Retinal pigment epithelial cell (primary cell): ENCODE measurements at places on chromosomes 6 and 20.

DNA sequence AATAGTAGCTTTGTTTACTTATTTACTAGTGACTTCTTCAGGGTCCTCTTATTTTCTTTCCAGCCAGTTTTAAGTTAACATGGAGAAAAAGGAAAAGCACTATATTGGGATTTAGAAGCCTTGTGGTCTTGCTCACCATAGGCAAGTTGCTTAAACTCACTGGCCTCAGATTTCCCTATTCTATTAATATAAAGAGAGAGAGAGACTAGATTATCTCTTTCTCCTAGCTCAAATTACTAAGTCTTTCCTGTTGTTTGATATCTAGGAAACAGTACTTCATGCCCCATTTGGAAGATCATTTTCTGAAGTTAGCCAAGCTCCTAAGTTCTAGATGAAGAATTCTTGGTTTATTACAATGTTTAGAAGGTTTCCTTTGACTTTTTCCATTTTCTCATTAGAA, 32.5 kb downstream of the CTNNBL1 start:
- no peak for DNase-seq

DNA sequence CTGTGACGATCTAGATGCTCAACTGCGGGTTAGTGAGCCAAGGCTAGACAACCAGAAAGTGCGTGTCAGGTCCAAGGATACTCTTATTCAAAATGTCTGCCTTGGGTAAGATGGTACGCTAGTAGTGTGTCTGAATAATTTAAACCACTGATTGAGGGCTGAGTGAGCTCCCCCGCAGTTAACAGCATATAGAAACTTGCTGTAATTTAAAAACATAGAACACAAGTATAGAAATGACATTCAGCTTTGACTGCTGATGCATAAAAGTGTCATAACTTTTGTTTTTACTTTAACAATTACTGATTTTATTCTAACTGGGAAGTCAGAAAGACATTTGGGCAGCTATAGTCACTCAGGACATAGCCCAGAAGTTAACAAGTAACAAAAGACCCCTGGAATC, 45.6 kb upstream of the SLC22A1 start:
- no peak for DNase-seq

GRCh38 chr6:32081168-32081990, 27.8 kb downstream of the TNXB start:
- DNase-seq = no peak

GRCh38 chr6:54014440-54014839, 96.8 kb upstream of the MLIP start:
- DNase-seq = no peak

- DNase-seq = no peak
Measured at GRCh38 chr6:23747239-23747638, 378.8 kb upstream of the NRSN1 start.

DNA sequence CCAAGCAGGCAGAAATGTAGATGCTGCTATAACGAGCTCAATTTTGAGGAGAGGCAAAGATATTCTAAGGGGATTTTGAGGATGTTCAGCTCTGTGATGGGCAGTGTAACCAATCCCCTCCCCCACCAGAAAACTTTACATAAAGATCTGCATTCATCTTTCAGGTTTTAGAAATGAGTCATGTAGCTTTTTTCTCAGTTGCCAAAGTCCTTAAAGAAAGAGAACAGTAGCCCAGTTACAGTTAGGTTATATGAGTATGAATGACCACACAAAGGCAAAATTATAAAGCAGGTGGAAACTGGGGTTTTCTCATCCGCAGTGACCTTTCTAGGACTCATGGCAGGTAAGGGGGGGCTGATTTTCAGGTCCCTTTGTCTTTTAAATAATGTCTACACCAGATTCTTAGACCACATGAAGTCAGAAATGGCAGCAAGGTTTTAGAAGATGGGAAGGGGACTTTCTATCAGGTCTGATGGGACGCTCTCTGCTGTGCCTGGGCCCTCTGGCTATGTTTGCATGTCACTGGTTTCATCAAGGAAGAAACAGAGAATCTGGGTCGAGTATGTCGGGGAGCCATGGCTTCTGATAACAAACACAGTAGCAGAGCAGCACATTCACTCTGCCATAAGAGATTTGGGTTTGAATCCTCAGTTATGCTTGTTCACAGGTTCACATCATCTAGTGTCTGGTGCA, 94.7 kb downstream of the CLIC5 start:
- no peak for DNase-seq

DNA sequence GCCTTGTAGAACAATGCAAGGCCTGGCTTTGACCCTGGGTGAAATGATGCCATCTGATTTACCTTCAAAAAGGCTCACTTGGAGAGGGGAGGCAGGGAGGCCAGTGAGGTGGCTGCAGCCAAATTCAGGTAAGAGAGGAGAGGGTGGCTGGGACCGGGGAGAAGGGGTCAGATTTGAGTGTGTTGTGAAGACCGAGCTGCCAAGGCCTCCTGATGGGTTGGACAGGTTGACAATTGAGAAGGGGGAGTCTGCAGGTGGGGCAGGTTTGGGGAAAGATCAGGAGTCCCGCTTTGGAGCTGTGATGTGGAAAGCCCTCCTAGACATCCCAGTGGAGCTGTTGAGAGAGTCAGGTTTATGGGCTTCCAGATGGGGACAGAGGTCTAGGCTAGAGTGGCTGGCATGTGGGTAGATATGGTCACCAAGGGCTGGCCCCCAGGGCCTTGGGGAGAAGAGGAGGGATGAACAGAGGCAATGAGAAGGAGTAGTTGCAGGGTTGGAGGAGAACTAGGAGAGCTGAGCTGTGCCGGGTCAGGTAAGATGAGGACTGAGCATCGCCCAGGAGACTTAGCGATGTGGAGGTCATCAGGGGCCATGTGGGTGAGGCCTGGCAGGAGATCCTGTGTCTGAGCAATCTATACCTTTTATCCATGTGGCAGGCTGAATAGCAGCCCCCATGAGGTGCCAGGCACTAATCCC, 70.5 kb upstream of the TOX2 start:
- DNase-seq = no peak

DNA sequence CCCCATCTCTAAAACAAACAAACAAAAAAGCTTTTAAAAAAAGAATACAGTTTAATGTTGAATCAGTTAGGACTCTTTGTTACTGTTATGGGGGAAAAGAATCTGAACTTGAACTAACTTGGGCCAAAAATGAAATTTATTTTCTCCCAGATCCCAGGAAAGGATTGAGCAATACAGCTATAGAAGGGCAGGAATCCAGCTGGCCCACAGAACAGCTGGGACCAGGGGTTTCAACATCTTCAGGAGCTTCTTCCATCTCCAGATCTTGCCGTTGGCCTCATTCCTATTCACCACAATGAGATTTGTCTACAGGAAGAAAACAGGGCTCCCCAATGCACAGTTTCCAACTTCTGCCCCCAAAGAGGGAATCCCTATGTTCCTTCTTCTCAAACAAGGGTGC, 43.2 kb upstream of the AKAP12 start:
- DNase-seq = no peak

GRCh38 chr6:16854986-16855385, 93.7 kb upstream of the ATXN1 start:
- DNase-seq = no peak

DNA sequence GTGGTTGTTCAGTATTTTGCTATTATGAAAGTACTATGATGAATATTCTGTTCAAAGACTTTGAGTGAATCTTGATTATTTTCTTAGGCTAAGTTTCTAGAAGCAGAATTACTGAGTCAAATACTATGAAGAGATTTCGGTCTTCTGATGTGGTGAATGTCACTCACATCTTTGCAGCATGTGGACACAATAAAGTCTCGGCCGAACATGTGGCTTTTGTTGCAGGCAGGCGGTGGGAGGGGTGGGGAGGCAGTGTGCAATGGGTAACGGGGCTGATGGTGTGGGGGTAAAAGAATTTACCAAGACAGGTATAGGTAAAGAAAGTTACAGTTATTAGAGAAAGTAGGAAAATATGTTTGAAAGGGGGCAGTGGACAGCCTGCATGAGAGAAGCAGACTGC, 156.4 kb upstream of the DTNBP1 start:
- no peak for DNase-seq

GRCh38 chr20:4901031-4901818, 100.1 kb downstream of the SLC23A2 start:
- DNase-seq = no peak

DNA sequence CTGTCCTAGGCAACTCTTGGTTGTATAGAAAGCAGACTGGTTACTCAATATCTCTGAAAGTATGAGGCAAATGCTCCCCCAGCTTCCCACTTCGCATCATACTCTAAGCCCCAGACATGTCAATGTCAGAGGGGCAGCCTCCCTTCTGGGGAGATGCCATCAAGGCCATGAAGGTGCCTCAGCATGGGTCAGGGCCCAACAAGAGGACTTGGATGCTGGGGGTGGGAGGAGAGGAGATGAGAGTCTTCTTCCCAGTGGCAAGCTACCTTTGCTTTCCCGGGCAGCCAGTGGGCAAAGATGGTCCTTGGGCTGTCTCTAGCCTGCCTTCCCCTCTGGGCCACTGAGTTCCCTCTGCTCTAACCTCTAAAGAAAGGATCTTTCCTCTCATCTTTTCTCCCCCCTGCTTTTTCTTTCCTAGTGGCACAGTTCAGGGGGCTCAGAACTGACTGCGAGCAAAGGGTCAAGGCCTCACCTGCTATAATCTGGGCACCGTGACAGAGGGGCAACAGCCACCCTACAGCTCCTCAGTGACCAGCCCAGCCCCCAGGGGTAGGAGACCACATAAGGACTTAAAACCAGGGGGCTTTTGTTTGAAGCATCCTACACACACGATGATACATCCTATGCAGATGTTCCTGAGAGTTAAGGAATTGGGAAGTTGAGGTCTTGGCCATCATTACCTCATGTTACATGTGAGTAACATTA, 26.2 kb downstream of the MOCS1 start:
- DNase-seq = no peak

- DNase-seq = no peak
Measured at GRCh38 chr6:157905590-157906342, 75.9 kb upstream of the SYNJ2 start.

GRCh38 chr20:36988494-36988966, 37.0 kb upstream of the SAMHD1 start:
- DNase-seq = no peak

GRCh38 chr20:23305098-23305497, 45.5 kb upstream of the NXT1 start:
- no peak for DNase-seq

- DNase-seq = no peak
Measured at GRCh38 chr6:124535746-124536145, 426.5 kb upstream of the RNF217 start.

DNA sequence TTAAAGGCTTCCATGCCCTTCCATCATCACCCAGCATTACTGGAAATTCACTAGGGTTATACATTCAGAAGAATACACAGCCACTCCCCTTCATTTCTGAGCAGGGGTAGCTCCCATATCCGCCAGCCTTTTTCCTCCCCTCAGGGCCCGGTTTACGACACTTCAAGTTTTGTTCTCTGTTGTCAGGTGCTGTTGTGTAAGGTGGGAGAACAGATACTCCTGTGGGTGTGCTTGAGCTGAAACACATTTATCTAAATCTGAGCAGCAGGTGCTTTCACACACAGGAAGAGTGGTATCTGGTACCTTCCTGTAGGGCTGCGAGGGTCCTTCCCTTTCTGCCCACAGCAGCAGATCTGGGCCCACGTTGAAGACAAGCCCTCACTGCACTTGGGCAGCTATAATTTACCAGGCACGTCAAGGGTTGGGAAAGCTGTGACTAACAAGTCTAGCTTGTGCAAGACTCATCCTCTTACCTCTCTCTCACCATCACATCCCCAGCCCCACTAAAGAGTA, 215.8 kb upstream of the RREB1 start:
- no peak for DNase-seq

- no peak for DNase-seq
Measured at GRCh38 chr6:41321183-41321582, 14.2 kb upstream of the NCR2 start.

DNA sequence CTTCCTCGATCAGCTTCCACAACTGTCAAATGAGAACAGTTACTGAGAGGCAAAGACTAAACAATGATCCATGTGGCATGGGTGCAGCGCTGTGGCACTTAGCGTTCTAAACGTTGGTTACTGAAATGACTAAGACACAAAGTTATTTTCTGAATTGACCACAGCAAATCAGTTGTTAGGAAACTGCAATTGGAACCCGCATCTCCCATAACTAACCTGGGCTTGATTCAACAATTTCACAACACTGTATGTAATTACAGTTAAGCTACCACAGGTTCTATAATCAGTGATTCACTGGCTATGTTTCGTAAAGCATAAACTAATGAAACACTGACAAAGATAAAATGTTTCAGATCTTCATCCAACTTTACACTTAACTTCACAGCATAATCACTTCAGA, 12.5 kb downstream of the WDR27 start:
- peak; percentile 40 for DNase-seq

- DNase-seq = no peak
Measured at GRCh38 chr20:62089393-62089792, 23.7 kb upstream of the TAF4 start.

DNA sequence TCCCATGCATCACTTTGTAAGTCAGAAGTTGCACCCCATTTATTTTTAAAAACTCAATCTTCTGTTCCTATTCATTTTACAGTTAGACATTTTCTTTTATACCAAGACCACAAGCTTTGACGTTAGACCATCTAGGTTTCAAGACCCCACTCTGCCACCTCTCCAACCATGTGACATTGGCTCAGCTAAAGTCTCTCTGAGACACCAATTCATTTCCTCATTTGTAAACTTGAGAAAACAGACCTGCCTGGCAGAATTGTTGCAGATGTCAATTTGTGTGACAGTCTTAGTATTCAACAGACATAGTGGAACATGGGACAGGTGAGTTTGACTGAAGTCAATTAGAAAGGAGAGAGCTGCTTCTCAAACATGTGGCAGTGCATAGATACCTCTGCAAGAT, 55.6 kb upstream of the CSE1L start:
- DNase-seq = no peak

DNA sequence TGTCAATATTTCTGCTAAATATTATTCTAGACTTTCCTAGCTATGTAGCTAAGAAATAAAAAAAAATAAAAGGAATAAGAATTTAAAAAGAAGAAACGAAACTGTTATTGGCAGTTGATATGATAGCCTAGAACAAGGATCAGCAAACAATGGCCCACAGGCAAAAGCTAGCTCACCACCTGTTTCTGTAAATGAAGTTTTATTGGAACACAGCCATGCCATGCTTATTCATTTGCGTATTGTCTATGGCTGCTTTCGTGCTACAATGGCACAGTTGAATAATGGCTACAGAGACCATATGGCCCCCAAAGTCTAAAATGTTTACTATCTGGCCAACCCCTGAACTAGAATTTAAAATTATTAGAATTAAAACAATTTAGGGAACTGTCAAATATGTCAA, 952.6 kb upstream of the MAP3K7 start:
- DNase-seq = no peak

GRCh38 chr20:32603046-32603726, 18.1 kb upstream of the NOL4L start:
- DNase-seq = no peak

- no peak for DNase-seq
Measured at GRCh38 chr6:44476849-44477248, 89.3 kb downstream of the CDC5L start.

GRCh38 chr6:26330859-26331217, 34.2 kb upstream of the BTN3A2 start:
- DNase-seq = no peak
